ENCODE measurements at places on chromosomes 13 and 19. TPM values are rescaled to one million over a fixed set of nuclear protein-coding genes. Genes with fewer than 3 reads are reported as not detected.

- no peaks in the 10 kb centered on the region for H3K36me3 ChIP-seq
- no peak for DNase-seq
- H3K4me1 ChIP-seq: no peaks in the 10 kb centered on the region
- no peak overlapping the region for H3K27ac ChIP-seq
- H3K4me3 ChIP-seq: no peak overlapping the region
These were observed 257.7 kb downstream of the DACH1 start for GRCh38 chr13:71609271-71609670.

The PTPRH gene
- total RNA-seq: 2.8 TPM

DNA sequence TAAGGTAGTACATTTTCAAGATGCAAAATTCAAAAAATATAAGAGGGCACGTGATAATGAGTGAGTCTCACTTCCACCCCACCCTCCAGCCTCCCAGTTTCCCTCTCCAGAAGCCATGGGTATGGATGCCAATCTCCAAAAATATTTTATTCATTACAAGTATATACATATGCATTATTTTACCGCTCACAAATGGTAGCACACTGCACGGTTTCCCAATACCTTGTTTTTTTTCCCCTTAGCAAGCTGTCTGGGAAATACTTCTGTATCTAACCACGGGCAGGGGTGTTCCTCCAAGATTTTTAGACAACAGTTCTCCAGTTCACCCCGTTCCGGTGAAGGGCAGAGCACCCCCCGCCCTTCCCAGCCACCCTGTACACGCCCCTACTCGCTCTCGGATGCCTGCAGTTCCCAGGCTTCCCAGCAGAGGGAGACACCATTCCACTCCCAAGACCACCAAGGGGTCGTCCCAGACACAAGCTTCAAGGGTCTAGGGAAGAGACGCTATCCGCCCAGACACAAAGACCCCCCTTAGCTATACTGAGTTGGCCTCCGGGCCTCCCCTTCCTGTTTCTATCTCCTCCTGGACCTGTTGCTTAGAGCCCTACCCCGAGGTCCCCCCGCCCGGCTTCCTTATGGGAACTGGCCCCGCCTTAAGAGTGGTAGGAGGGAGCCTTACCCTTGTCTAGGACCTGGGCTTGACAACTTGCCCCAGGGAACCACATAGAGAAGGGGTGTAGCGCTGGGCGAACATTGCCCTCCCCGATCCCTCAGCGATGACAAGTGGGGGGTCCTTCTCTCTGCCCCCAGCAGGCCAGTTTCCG is 1.1 kb upstream of the FXYD3 start:
- H3K27ac ChIP-seq: no peak overlapping the region
- no peaks in the 10 kb centered on the region for H3K27me3 ChIP-seq
- no peak overlapping the region for H3K4me3 ChIP-seq
- H3K36me3 ChIP-seq: no peaks in the 10 kb centered on the region
- no peaks in the 10 kb centered on the region for H3K4me1 ChIP-seq

The TPM4 gene
- 273 TPM for total RNA-seq

The SPART gene
- 66.1 TPM for total RNA-seq

GRCh38 chr19:18999016-18999758 is 34.1 kb downstream of the SUGP2 start:
- H3K36me3 ChIP-seq: peaks cover 32% of the 10 kb centered on the region
- no peaks in the 10 kb centered on the region for H3K27me3 ChIP-seq
- H3K4me1 ChIP-seq: peaks cover 6% of the 10 kb centered on the region
- no peak overlapping the region for H3K27ac ChIP-seq
- H3K4me3 ChIP-seq: no peak overlapping the region
- DNase-seq: no peak

The CYP4F12 gene
- 4.4 TPM for total RNA-seq

DNA sequence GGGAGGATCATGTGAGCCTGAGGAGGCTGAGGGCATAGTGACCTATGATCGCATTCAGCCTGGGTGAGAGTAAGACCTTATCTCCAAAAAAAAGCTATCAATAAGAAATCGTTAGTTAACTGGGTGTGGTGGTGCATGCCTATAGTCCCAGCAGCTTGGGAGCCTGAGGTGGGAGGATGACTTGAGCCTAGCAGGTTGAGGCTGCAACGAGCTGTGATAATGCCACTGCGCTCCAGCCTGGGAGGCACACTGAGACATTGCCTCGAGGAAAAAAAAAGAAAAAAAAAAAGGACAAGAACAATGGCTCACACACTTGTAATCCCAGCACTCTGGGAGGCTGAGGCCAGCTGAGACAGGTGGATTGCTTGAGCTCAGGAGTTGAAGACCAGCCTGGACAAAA is 16.2 kb downstream of the PSPC1 start:
- no peaks in the 10 kb centered on the region for H3K36me3 ChIP-seq
- no peak overlapping the region for H3K27ac ChIP-seq
- no peaks in the 10 kb centered on the region for H3K4me1 ChIP-seq
- no peak for DNase-seq

GRCh38 chr19:39031368-39032062 is 834 bp downstream of the FBXO27 start:
- no peaks in the 10 kb centered on the region for H3K36me3 ChIP-seq
- DNase-seq: peak; percentile 98
- peaks cover 5% of the 10 kb centered on the region for H3K4me1 ChIP-seq

DNA sequence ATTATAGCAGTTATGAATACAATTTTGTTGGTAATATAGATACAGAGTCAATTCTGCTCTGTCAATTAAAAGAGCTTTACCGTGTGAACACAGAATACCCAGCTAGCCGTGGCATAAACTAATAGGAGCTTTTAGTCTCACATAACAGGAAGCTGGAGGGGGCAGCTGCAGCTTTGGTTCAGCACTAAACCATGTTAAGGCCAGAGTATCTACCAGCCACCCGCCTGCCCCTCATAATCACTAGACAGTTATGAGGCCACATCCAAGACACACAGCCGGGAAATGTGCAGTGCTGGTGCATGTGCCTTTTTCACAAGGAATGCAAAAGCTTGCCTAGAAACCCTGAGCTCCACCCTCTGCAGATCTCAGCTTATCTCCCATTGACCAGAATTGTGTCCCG is 62.3 kb downstream of the SGCG start:
- no peak overlapping the region for H3K4me3 ChIP-seq
- H3K36me3 ChIP-seq: no peaks in the 10 kb centered on the region
- no peak for DNase-seq
- no peak overlapping the region for H3K27ac ChIP-seq
- H3K4me1 ChIP-seq: no peaks in the 10 kb centered on the region

- DNase-seq: no peak
- no peak overlapping the region for H3K4me3 ChIP-seq
- H3K36me3 ChIP-seq: peaks cover 11% of the 10 kb centered on the region
These were observed 4.0 kb downstream of the IGFLR1 start for GRCh38 chr19:35738021-35738886.

GRCh38 chr19:49593233-49594113 is 2.5 kb downstream of the PRR12 start:
- peak overlapping the region; percentile 24 for H3K4me3 ChIP-seq

DNA sequence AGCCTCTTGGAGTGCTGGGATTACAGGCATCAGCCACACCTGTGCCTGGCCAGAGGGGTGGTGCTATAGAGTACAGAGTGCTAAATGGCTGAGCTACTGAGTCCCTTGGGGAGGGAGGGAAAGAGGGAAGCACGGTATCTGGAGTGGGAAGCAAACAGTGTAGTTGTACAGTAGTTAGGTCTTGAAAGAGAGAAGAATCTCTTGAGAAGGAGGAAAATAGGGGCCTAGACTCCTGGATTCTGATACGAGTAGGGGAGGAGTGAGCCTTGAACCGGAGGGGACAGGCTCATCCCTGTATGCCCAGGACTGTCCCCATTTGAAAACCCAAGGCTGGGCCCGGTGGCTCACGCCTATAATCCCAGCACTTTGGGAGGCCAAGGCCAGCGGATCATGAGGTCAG is 5.1 kb downstream of the MYADM start:
- H3K36me3 ChIP-seq: no peaks in the 10 kb centered on the region
- no peak overlapping the region for H3K4me3 ChIP-seq
- DNase-seq: no peak
- H3K4me1 ChIP-seq: no peaks in the 10 kb centered on the region
- no peak overlapping the region for H3K27ac ChIP-seq

The FBXO27 gene
- total RNA-seq: 8.3 TPM

DNA sequence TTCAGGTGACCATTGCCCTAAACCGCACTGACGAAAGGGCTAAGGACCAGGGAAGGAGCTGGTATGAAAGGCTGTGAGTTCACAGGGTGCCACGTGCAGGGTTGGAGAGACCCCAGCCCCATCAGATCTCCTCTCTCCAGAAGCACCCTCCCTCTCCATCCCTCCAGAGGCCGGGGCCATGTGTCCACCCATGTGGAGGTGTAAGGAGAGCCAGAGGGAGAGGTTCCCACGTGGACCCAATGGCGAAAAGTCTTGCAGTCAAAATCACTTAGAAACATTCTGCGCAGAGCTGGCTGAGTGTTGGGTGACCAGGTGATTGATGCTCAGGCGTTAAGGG is 168.3 kb downstream of the COL4A1 start:
- H3K27me3 ChIP-seq: no peaks in the 10 kb centered on the region
- no peak for DNase-seq
- H3K27ac ChIP-seq: no peak overlapping the region
- H3K4me3 ChIP-seq: peak overlapping the region; percentile 43
- peaks cover 9% of the 10 kb centered on the region for H3K4me1 ChIP-seq

DNA sequence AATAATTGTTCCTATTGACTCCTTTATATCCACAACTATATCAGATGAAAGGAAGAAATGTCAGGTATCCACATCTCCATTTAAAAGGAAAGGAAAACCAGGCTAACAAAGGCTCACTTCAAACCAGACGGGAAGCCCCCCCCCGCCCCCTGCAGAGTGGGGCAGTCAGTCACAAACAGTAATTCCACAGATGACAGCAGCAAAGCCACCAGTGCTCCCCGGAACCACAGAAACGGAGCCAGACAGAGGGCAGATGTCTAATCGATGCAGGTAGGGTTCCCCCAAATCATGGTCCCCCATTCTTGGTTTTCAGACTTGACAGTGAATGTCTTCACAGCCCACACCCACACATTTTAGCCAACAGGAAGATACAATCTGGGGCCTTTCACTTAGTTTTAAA is 100.8 kb downstream of the STK24 start:
- peak overlapping the region; percentile 13 for H3K27ac ChIP-seq
- no peaks in the 10 kb centered on the region for H3K27me3 ChIP-seq
- no peak overlapping the region for H3K4me3 ChIP-seq
- peaks cover 13% of the 10 kb centered on the region for H3K4me1 ChIP-seq

GRCh38 chr13:90098577-90098976 is 1248.9 kb upstream of the MIR17HG start:
- no peak overlapping the region for H3K27ac ChIP-seq
- H3K36me3 ChIP-seq: no peaks in the 10 kb centered on the region
- no peak for DNase-seq
- no peaks in the 10 kb centered on the region for H3K27me3 ChIP-seq
- H3K4me1 ChIP-seq: no peaks in the 10 kb centered on the region

GRCh38 chr13:97780486-97780885 is 173.0 kb upstream of the IPO5 start:
- no peak for DNase-seq
- H3K27me3 ChIP-seq: no peaks in the 10 kb centered on the region
- no peak overlapping the region for H3K4me3 ChIP-seq
- no peaks in the 10 kb centered on the region for H3K36me3 ChIP-seq

The TYROBP gene
- 77.6 TPM for total RNA-seq

GRCh38 chr19:2724148-2724557 is 3.0 kb upstream of the DIRAS1 start:
- peaks cover 14% of the 10 kb centered on the region for H3K4me1 ChIP-seq
- no peak overlapping the region for H3K27ac ChIP-seq
- no peaks in the 10 kb centered on the region for H3K36me3 ChIP-seq
- H3K27me3 ChIP-seq: peaks cover 3% of the 10 kb centered on the region
- H3K4me3 ChIP-seq: no peak overlapping the region

The PRR36 gene
- total RNA-seq: 4.2 TPM

The ZNF497 gene
- 5.0 TPM for total RNA-seq

DNA sequence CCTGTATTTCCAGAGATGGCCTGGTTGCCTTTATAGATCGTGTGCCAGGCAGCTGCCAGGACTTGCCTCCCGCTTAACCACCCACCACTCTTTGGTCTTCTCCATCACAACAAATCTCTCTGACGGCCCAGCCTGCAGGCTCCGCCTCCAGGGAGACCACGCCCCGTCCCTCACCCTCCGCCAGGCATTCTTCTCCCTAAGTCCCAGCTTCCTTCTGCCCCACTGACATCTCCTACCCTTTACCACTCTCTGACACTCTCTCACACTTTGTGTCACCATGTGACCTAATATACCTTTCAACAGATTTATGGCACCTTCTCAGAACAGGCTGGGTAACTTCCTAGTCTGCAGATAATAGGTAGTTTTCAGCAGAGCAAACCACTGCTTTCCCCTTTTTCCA is 95.1 kb downstream of the CAB39L start:
- no peak overlapping the region for H3K4me3 ChIP-seq
- no peak for DNase-seq
- no peak overlapping the region for H3K27ac ChIP-seq
- no peaks in the 10 kb centered on the region for H3K36me3 ChIP-seq
- H3K27me3 ChIP-seq: no peaks in the 10 kb centered on the region

DNA sequence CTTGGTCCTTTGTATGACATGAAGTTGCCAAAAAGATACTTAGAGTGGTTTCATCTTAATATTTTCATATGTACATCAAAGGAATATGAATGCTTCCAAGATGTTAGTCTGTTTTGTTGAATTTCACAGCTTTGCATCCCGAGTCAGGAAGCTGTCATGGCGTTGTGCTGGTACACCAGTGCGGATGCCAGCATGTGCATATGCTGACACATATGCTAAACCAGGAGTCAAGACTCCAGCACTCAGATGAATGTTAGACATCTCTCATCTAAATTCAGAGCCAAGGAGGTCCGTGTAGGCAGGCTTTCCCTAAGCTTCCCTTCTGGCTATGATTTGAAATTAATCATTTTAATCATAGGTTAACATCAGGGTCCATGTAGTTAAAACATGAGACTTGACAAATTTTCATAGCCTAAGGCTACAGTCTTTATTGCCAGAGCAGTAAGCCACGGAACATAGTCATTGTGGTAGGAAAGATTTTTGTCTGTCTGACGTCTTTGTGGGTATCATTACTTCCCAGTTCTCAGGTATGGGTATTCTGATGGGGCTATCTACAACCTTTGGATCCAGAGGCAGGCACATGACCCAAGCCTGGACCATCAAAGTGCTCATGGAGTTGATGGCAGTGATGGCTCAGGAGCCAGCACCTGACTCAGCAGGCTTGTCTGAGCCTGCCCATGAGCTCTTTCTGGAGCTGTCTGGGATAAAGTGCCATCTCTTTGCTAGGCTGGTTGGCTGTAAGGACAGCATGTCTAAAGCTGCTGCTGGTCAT is 246.1 kb downstream of the KCNRG start:
- no peaks in the 10 kb centered on the region for H3K36me3 ChIP-seq
- H3K4me1 ChIP-seq: no peaks in the 10 kb centered on the region
- DNase-seq: no peak

Measured in kidney (tissue), 22 donors.